ENCODE measurements at places on chromosomes 5 and 9. TPM values are rescaled to one million over a fixed set of nuclear protein-coding genes. Genes with fewer than 3 reads are reported as not detected.

DNA sequence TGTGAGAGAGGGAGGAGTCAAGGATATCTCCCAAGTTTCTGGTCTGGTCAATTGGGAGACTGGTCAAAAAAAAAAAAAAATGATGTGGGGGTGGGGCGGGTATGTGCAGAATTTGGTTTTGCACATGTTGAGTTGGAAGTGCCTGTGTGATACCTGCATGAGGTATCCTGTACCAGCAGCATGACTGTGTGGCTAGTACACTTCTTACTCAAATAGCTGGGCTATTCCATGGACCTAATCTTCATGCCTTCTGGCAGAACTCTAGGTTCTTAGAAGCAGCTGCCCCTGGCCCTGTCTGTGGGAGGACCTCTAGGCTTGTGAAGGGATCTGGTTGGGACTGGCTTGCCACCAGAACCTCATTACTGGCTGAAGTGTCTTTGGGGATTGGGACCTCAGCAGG, 93.5 kb downstream of the RALGPS1 start:
- DNase-seq, result no peak

GRCh38 chr9:35903049-35903448, 3.0 kb upstream of the HRCT1 start:
- peak; percentile 59 for DNase-seq

DNA sequence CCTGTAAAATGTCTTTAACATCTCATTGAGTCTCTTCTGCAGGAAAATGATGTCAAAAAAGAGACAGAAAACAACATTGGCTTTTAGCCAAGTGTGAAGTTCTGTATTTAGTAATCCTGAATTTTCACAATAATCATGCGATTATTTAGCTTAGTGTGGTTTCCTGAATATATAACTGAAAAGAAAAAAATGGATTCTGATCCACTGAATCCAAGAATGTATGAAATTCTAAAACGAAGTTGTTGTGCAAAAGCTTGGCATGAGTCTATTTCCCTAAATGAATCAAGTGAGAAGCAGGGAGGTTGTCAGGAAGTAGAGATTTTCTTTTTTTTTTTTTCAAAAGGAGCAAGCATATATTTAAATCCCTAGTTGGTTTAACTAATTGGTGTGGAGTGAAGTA, 145.9 kb upstream of the CDH6 start:
- DNase-seq, result no peak

- DNase-seq, result peak; percentile 74
Observed at GRCh38 chr5:99061711-99062110, 132.9 kb upstream of the CHD1 start.

- DNase-seq, result no peak
Observed at GRCh38 chr9:120486835-120487234, 93.1 kb downstream of the CDK5RAP2 start.

- DNase-seq, result no peak
Observed at GRCh38 chr9:84955155-84955554, 285.6 kb downstream of the NTRK2 start.

- peak; percentile 42 for DNase-seq
Observed at GRCh38 chr5:159660401-159660800, 255.9 kb upstream of the ADRA1B start.

DNA sequence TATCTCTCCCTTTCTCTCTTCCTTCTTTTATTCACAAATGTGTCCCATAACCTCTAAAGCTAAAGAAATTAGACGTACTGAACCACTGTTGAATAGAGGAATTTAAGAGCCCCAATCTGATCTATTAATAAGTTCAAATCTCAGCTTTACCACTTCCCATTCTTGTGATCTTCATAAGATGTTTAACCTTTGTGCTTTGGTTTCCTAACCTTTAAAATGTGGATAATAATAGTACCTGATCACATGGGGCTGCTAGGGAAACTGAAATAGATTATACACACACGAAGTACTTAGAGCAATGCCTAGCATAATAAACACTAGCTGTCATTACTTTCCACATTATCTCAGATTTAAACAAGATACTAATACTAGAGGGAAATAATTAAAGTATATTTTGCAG, 324.3 kb upstream of the SEMA6A start:
- no peak for DNase-seq

- no peak for DNase-seq
Observed at GRCh38 chr9:133578524-133579441, 30.4 kb downstream of the FAM163B start.

DNA sequence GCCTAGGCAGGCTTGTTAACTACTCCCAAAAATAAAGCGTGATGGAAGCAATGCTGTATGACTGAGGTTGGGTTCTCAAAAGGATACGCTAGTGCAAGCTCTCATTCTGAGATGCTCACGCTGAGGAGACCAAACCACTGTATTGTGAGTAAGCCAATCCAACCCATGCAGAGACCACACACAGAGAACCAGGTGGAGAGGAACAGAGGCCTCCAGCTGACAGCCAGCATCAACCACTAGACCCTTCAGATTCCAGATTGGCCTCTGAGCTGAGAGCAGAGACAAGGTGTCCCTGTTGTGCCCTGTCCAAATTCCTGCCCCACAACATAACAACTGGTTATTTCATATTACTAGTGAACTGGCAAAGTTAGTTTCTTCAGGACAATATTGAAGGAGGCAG, 4.5 kb downstream of the TSTD2 start:
- DNase-seq, result no peak

GRCh38 chr9:135147474-135147805, 60.0 kb downstream of the OLFM1 start:
- DNase-seq, result no peak

- DNase-seq, result no peak
Observed at GRCh38 chr5:96548905-96549304, 113.3 kb upstream of the CAST start.

- no peak for DNase-seq
Observed at GRCh38 chr9:38347271-38347671, 45.2 kb upstream of the ALDH1B1 start.

DNA sequence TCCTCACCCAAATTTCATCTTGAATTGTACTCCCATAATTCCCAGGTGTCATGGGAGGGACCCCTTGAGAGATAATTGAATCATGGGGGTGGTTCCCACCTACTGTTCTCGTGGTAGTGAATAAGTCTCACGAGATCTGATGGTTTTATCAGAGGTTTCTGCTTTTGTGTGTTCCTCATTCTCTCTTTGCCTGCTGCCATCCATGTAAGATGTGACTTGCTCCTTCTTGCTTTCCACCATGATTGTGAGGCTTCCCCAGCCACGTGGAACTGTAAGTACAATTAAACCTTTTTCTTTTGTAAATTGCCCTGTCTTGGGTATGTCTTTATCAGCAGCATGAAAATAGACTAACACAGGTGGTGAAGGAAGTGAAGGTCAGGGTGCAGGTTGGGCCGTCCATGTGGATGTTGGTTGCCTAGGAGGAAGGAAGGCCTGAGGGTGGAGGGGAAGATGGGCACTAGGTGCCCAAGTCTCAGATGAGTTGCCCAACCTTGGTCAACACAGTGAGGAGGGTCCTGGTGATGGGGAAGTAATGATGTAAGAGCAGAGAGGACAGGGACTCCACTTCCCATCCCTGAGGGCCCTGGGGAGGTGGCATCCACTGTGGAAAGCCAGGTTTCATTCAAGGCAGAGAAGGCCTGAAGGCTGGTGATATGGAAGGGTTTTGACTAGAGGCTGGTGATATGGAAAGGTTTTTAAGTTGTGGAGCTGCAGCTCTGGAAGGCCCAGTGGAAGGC, 92.6 kb downstream of the HSPA4 start:
- no peak for DNase-seq

GRCh38 chr5:153456993-153457392, 33.5 kb upstream of the GRIA1 start:
- DNase-seq, result no peak

- DNase-seq, result no peak
Observed at GRCh38 chr9:36760667-36761420, 188.1 kb downstream of the MELK start.

DNA sequence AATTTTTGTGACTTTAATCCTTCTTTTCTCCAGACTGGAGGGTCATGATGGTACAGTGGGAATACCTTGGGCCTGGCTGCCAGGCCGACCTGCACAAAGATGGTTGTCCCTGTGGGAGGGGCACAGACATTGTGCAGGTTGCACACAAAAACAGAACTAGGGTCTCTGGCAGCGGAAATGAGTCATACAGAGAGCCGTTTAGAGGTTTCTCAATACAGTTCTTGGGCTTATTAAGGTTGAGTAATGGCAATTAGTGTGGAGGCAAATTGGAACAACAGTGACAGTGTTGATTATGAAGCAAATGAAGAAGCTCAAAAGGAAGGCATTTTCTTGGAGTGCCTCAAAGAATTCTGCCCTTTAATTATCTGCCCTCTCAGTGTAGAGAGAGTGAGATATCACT, 173.6 kb downstream of the TENT4A start:
- DNase-seq, result no peak

DNA sequence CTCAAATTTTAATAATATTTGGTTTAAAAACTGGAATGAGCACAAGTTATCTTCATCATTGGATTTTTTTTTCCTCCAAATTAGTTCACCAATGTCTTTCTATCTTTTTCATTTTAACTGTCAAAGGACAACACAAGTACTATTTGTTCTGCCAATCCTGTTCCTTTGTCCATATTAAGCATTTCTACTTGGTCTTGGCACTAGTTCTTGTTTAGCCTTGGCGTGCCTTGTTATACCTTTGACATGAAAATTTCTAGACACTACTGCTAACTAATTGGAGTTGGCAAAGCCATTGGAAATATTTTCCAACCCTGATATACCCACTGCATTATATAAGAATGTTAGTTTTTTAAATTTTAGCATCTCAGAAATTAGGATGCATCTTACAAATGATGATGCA, 3.8 kb downstream of the SPINK6 start:
- DNase-seq, result no peak

GRCh38 chr9:135703726-135704125, 1.7 kb downstream of the KCNT1 start:
- DNase-seq, result no peak

DNA sequence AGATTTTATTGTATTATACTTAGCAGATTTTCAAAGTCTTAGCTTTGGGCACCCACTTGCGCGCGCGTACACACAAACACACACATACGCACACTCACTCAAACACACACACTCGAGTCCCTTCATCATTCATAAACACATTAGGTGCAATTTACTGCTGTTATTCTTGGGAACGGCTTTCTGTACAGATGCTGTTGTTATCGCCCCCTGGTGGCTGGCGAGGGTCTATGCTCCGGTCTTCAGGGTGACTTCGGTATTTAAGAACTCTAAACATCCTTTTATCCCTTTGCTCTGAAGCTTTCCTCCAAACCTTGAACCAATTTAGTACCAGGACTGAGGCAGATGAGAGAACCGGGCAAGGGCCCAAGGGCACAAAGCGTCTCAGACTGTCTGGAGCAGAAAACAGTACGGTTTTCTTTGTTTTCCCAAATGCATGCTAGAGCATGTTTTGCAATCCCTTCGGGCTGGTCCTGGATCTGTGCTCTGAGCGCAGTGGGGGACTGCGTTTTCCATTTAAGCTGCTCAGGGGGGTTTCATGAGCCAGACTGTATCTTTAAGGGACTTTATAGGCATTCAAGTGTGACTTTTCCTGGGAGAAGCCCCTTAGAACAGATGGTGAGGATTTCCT, 1.7 kb upstream of the SLIT3 start:
- peak; percentile 66 for DNase-seq

- DNase-seq, result no peak
Observed at GRCh38 chr5:86974955-86975354, 292.7 kb upstream of the RASA1 start.

DNA sequence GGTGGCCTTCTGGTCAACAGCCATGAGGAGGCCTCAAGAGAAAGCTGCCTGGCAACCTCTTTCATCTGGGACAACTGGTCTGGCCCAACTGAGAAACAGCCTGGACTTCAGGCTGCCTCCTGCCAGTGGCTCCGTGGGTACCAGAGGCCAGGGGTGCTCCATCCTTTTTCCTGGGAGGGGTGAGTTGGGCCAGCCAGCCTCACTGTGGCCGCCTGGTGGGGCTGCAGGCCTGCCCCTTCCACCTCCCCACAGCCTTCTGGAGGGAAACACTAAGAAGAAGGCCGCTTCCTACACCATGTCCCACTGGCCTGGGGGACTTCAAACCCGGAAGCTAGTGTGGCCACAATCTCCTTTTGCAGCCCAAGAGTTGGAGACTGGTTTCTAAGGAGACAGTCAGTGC, 13.8 kb upstream of the NKD2 start:
- DNase-seq, result no peak

DNA sequence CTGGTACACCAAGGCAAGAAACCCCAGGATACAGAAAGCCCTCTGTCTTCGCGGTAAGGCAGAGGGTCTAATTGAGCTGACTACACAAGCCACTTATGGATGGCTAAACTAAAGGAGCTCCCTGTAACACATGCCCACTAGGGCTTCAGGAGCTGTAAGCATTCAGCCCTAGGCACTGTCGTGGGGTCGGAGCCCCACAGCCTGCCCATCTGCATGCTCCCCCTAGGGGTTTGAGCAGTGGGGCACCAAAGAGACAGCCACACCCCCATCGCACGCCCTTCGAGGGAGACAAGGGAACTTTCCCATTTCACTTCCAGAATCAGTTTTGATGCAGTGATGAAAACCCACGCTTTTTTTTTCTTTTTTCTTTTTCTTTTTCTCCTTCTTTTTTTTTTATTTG, 11.0 kb upstream of the MTMR12 start:
- no peak for DNase-seq

- peak; percentile 52 for DNase-seq
Observed at GRCh38 chr9:127104581-127105311, 17.7 kb downstream of the ANGPTL2 start.

DNA sequence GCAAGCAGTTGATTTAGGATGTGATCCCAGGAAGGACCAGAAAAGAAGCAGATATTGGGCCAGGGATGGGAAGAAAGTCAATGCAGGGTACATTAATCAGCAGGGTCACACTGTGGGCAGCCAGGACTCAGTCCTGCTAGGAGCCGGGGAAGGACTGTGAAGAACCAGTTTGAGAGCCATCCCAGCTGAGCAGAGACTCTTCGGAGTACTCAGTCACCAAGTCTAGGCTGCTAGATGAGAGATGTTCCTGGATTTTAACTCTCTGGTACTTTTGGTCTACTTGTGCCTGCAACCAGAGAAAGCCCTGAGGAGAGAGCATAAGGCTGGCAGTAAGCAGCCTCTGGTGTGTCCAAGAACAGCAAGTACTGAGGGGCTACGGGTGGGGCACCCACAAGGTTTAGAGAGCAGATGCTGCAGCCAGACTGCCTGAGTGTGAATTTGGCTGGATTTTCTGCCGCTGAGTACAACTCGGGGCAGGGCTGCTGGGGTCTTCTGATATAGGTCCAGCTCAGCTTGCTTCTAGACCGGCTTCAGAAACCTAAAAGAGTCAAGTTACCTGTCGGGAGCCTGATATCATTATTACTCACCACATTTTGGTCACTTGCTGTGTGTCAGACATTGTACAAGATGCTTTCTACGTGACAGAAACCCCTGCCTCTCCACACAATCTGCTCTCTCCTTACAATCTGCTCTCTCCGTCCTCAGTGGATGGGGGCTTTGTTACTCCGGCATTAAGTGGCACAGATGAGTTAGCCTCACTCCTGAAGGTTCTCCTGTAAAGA, 250.2 kb upstream of the GAS1 start:
- DNase-seq, result peak; percentile 52

- no peak for DNase-seq
Observed at GRCh38 chr9:8096091-8096490, 296.5 kb upstream of the DMAC1 start.

HK3 gene
- total RNA-seq, result not detected

NUTM2G gene
- not detected for total RNA-seq

BNC2 gene
- 0.17 TPM for total RNA-seq

PCDHGA10 gene
- 7.9 TPM for total RNA-seq

DPYSL3 gene
- total RNA-seq, result 2.8 TPM

DROSHA gene
- total RNA-seq, result 44.5 TPM

FBLL1 gene
- total RNA-seq, result not detected

SYK gene
- 1.7 TPM for total RNA-seq

OLFM1 gene
- 0.33 TPM for total RNA-seq

ATP6V1G1 gene
- total RNA-seq, result 130 TPM

BHMT2 gene
- total RNA-seq, result 0.17 TPM

OSMR gene
- 97.7 TPM for total RNA-seq

GRAMD2B gene
- total RNA-seq, result 113 TPM

All from mammary epithelial cell (primary cell).